COR-L47 (cell line): ENCODE measurements at places on chromosomes 13 and 19.

DNA sequence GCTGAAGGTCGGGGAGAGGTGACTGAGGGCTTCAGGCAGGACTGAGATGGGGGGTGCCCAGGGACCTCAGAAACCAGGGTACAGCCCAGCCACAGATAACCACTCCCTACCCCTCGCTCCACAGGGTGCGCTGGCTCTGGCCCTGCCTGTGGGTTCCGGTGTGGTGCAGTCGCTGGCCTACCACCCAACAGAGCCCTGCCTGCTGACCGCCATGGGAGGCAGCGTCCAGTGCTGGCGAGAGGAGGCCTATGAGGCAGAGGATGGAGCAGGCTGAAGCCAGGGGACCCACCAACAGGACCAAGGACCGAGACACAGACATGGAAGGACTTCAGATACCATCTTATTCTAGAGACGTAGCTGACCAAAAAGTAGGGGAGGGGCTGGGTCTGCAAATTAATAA is 6.3 kb downstream of the DHPS start:
- DNase-seq, result no peak

GRCh38 chr13:77448689-77449088 is 86.8 kb upstream of the SCEL start:
- no peak for DNase-seq

GRCh38 chr19:18070181-18070580 is 16.6 kb downstream of the IL12RB1 start:
- DNase-seq, result no peak

GRCh38 chr13:111929036-111929616 is 137.8 kb upstream of the SOX1 start:
- no peak for DNase-seq

DNA sequence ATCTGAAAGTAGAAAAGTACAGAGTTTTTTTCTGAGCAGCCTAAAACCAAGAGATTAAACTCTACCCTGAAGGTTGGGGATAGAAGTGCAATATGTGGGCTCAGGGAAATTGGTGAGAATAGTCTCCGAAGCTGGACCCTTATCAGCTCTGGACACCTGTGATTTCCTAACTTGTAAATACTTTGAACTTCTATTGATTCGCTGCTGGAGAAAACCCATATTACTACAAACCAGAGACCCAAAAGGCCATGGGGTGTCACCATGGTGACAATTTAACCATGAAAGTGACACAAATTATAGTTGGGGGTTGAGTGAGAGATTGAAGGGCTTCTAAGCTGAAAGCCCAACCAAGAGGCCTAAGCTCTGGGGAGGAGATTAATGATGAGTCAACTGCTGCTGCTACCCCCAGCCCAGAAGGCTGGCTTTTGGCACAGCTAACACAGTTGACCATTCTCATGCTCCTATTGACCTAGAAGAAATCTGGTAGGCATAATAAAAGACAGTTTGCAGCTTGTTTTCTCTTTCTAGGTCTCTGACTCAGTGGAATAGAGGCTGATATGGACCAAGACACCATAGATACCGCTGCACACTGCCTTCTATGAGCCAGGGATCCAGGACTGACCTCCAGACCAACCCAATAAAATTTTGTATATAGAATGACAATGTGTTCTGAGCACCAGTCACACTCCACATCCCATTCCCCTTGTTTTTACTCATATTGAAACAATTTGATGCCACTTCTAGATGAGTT is 131.9 kb upstream of the FNDC3A start:
- no peak for DNase-seq

- DNase-seq, result no peak
Measured at GRCh38 chr13:20230913-20231838, 943 bp downstream of the GJB6 start.

- peak; percentile 44 for DNase-seq
Measured at GRCh38 chr19:45526143-45526542, 18.9 kb downstream of the VASP start.

DNA sequence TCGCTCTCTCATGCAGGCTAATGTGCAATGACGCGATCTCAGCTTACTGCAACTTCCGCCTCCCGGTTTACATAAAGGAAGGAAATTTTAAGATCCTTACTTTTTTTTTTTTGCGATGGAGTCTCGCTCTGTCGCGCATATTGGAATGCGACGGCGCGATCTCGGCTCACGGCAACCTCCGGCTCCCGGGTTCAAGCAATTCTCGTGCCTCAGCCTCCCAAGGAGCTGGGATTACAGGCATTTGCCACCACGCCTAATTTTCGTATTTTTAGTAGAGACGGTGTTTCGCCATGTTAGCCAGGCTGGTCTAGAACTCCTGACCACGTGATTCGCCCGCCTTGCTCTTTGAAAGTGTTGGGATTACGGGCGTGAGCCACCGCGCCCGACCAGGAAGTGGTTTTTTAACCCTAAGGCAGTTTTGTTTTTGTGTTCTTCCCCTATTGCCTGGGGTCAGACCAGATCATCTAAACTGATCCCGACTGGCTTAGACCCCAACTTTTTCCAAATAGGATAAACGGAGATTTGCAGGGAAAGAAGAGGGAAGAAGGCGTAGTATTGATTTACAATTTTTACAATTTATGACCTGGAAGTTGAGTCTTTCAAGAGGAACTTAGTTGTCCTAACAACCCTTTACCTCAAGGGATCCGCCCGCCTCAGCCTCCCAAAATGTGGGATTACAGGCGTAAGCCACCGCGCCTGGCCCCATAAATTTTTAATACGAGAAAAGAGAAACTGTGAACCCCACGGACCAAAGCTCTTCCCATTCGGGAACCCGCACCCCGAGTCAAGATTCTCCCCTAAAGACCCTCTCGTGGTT is 142.0 kb downstream of the ZNF737 start:
- no peak for DNase-seq

DNA sequence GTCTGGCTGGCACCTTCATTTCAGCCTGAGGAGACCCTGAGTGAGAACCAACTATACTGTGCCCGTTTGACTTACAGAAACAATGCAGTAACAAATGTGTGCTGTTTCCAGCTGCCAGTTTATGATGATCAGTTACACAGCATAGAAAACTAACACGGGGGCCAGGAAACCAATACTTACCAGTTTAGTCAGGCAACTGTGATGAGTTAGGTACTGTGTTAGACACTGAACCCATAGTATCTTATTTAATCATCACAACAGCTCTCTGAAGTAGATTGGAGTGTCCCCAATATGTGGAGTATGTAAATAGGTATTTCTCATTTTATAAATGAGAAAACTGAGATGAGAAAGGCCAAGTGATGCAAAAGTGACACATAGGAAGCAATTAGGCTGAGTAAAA is 620.9 kb upstream of the KLF12 start:
- no peak for DNase-seq

DNA sequence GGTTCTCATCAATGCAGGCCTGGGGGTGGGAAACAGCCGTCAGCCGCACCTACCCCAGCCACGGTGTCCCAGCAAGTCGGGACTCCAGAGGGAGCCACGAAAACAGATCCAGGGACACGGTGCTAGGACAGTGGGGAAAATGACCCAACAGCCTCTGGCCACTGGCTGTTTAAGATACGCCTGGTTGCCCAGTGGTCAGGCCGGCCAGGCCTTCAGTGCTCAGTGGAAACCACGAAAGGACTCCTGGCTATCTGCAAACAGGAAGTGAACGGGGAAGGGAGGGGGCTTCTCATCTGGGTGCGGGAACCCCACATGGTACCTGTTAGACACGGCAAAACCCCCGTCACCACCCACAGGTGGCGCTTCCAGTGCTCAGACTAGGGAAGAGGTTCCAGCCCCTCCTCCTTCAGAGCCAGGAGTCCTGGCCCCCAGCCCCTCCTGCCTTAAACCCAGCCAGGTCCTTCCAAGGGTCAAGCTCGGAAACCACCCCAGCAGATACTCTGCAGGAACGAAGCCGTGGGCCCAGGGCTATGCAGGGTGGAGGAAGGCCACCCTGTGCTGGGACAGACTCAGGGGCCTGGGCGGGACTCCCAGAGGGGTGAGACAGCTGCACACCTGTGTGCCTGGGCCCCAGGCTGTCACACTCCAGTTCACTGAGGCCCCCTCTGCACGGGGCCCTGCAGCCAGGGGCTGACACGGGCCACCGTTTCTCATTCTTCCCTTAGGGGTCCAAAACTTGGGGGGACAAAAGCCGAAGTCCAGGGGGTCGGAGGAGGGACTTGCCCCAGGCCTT is 4.5 kb downstream of the PPP1R12C start:
- DNase-seq, result no peak

DNA sequence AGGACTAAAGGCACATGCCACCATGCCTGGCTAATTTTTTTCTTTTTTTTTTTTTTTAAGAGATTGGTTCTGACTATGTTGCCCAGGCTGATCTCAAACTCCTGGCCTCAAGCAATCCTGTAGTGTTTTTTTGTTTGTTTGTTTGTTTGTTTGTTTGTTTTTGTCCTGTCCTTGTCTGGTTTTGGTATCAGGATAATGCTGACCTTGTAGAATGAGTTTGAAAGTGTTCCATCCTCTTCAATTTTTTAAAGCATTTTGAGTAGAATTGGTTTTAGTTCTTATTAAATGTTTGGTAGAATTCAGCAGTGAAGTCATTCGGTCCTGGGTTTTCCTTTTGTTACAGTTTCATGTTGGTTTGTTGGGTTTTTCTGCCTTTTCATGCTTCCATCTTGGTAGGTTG is 19.2 kb downstream of the CEACAM4 start:
- no peak for DNase-seq

DNA sequence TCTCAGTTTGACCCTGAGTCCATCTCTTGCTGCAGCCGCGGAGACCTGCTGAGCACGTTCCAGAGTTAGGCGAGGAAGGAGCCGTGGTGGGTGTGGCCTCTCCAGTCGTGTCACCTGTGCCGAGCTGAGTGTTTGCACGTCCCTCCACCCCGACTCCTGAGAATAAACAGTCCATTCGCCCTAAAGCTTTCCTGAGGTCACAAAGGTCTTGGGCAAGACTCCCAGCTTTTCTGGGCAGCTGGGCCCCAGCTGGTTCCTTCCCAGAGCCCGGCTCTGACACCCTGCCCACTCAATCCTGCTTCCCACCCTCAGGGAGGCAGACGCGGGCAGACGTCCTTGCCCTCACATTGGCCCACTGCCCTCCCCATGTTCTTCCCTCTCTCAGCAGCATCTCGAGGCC is 142.2 kb downstream of the KCTD15 start:
- DNase-seq, result no peak

DNA sequence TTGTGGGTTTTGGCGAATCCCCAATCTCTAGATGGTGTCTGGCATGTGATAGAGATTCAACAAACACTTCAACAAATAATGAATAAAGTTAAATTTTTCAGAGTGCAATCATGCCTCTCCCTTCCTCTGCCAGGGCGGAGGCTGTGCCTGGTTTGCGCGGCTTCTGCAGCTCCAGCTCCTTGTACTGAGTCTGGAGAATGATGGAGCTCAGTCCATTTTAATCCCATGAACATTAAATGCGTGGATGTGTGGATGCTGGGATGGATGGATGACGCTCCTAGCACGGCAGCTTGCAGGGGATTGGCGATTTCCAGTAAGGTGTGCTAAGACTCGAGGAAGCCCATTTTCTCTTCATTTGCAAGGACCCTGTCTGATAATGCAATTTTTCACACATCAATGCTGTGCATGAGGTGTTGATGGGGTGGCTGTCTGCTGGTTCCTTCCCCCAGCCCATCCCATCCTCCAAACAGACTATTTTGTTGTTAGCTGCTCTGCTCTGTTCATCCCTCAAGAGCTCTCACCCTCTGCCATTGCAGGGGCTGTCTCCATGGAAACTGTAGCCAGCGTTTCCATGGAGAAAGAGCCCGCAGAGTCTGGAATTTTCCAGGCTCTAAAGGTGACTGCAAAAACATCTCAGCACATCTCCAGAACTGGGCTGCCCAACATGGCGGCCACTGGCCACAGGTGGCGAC is 92.6 kb upstream of the PEG3 start:
- no peak for DNase-seq

- DNase-seq, result no peak
Measured at GRCh38 chr19:51698296-51698695, 5.2 kb downstream of the SPACA6 start.

GRCh38 chr13:109834973-109835720 is 48.8 kb upstream of the IRS2 start:
- DNase-seq, result no peak
